Lower lobe of right lung (tissue), 2 donors: ENCODE measurements at places on chromosomes 2 and 18.
A peak's percentile ranks its signal among the peaks of the same experiment; 100 is the strongest.

DNA sequence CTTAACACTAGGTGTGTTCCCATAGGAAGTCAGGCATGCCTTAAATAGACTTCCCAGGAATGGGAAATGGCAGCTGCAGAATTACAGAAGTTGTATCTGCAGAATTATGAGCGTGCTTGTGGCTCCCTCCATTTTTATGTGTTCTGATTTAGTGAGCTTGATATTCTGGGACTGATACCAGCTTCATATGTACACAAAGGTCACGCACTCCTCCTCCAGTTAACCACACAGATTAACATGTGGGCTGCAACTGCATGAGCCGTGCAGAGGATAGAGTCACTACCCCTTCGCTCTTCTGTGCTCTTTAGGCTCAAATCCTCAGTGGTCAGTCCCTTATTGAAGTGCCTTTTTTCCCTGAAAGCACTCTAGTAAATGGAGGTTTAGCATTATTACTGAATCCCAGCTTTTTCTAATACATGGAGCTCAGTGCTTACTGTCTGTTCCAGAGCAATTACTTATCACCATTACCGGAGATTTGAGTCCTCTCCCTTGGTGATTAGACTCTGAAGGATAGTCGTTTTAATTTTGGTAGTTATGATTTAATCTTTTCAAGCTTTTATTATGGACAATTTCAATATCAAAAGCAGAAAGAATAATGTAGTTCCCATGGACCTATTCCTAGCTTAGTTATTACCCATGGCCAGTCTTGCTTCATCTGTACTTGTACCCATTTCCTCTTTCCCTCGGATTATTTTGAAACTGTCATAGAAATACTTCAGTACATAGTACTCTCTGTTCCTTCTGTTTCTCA, 238.3 kb downstream of the PRKCE start:
- no peaks in the 10 kb centered on the region for H3K27me3 ChIP-seq
- H3K4me1 ChIP-seq: peaks cover 95% of the 10 kb centered on the region
- no peak for DNase-seq
- no peak overlapping the region for H3K4me3 ChIP-seq

DNA sequence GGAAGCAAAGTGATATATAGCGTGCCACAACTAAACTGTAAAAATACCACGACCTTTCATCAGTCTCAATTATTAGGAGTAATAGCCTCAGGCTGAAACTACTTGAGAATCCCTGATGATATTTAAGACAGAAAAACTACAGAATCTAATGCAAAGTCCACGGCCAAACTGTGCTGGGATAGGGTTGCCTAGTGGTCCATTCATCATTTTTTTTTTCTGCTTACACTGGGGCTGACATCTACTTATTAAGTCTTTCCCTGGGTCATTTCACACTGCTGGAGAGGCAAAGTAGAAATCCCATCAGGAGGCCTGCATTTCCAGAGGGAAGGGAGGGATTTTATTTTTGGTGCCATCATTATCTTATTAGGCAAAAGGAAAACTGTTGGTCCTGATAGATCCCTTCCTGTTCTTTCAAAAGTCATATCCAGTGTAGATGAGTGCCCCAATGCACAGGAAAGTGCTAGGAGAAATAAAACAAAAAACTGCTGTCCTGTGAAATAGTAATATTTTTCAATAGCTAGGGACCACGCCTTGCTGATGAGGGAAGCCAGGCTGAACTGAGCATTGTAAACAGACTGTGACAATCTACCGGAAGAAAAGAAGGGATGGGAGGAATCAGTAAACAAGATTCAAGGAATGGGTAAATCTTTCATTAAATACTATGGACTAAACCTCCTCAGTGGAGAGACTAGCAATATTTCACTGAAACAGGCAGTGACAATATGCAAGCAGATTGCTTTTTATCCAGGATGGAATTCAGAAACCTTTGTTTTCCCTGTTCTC, 644.3 kb downstream of the IRS1 start:
- H3K4me3 ChIP-seq: no peak overlapping the region
- no peaks in the 10 kb centered on the region for H3K27me3 ChIP-seq
- no peaks in the 10 kb centered on the region for H3K4me1 ChIP-seq
- no peak for DNase-seq
- H3K27ac ChIP-seq: no peak overlapping the region
- no peaks in the 10 kb centered on the region for H3K36me3 ChIP-seq

GRCh38 chr2:109537565-109538222, 76.1 kb downstream of the SEPTIN10 start:
- no peak overlapping the region for H3K4me3 ChIP-seq
- H3K27ac ChIP-seq: no peak overlapping the region
- no peaks in the 10 kb centered on the region for H3K36me3 ChIP-seq
- DNase-seq: no peak
- H3K4me1 ChIP-seq: no peaks in the 10 kb centered on the region

DNA sequence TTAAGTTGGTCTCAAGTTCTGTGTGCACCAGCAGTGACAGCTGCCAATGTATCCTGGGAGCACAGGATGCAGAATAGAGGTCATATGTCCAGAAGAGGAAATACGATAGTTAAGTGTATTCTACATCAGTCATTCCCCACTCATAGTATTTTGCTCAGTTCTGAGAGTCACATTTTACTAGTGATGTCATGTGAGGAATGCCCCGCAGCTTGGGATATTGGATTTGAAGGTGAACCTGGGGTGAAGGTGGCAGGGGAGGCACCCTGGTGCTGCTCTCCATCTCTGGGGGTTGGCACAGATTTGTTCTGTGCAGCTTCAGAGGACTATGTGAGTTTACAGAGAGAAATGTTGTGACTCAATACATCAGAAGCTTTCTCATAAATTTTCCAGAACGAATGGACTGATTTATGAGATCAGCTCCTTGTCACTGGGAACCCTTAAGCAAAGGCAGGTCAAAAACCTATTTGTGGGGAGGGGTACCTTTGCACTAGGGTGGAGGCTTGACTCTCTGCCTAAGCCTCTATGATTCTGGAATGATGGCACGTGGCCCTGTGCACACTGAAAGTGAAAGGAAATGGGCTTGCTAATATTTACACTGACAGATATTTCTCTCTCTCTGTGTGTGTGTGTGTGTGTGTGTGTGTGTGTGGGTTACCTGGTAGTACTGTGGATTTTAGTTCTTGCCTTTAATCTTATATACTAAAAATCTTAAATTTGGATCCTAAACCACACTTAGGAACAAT, 95.9 kb downstream of the NEB start:
- no peaks in the 10 kb centered on the region for H3K27me3 ChIP-seq
- DNase-seq: no peak
- H3K27ac ChIP-seq: peak overlapping the region; percentile 55
- H3K4me1 ChIP-seq: peaks cover 24% of the 10 kb centered on the region
- no peak overlapping the region for H3K4me3 ChIP-seq

DNA sequence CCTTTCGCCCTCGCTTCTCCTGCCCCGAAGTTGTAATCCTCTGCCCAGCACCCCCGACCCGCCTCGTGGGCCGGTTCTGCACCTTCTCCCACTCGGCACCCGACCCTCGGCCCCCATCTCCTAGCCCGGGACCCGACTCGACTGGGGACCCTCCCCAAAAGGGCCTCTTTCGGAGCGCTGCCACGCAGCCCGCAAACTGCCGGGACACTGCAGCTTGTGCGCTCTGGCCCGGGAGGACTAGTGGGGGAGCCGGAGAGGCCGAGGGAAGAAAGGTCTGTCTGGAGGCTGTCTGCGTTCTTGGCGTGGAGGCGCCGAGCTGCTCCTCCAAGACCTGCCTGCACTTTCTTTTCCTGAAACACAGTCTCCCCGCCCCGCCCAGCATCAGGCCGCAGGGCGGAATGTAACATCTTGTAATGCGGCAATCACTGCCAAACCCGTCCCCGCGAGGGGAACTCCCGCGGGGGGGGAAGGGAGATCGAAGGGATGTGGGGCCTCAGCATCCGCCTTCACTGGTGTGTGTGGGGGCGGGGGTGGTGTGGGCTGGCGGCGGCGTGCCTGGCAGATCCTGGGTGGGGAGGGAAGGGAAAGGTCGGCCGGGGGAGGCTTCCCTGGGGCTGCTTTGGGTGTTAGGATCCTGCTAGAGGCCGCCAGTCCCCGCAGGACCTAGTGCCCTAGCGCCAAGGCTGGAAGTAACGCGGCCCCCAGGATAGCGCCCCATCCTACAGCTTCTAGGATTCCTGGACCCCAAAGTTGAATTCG, 7.4 kb downstream of the DLX2 start:
- DNase-seq: peak; percentile 66
- H3K27ac ChIP-seq: no peak overlapping the region
- peaks cover 100% of the 10 kb centered on the region for H3K27me3 ChIP-seq
- no peaks in the 10 kb centered on the region for H3K36me3 ChIP-seq
- H3K4me3 ChIP-seq: peak overlapping the region; percentile 44

- H3K27ac ChIP-seq: peak overlapping the region; percentile 56
- no peak for DNase-seq
- H3K4me3 ChIP-seq: no peak overlapping the region
- no peaks in the 10 kb centered on the region for H3K36me3 ChIP-seq
- H3K27me3 ChIP-seq: no peaks in the 10 kb centered on the region
Measured at GRCh38 chr18:10424585-10425307, 29.7 kb upstream of the APCDD1 start.

- no peak overlapping the region for H3K27ac ChIP-seq
- no peak for DNase-seq
- no peaks in the 10 kb centered on the region for H3K36me3 ChIP-seq
- no peaks in the 10 kb centered on the region for H3K27me3 ChIP-seq
- peaks cover 6% of the 10 kb centered on the region for H3K4me1 ChIP-seq
Measured at GRCh38 chr2:95303191-95303919, 6.2 kb downstream of the KCNIP3 start.

- peaks cover 9% of the 10 kb centered on the region for H3K4me1 ChIP-seq
- H3K27me3 ChIP-seq: peaks cover 24% of the 10 kb centered on the region
- DNase-seq: no peak
- no peak overlapping the region for H3K27ac ChIP-seq
- H3K4me3 ChIP-seq: no peak overlapping the region
Measured at GRCh38 chr18:50312296-50313030, 25.0 kb upstream of the CXXC1 start.

DNA sequence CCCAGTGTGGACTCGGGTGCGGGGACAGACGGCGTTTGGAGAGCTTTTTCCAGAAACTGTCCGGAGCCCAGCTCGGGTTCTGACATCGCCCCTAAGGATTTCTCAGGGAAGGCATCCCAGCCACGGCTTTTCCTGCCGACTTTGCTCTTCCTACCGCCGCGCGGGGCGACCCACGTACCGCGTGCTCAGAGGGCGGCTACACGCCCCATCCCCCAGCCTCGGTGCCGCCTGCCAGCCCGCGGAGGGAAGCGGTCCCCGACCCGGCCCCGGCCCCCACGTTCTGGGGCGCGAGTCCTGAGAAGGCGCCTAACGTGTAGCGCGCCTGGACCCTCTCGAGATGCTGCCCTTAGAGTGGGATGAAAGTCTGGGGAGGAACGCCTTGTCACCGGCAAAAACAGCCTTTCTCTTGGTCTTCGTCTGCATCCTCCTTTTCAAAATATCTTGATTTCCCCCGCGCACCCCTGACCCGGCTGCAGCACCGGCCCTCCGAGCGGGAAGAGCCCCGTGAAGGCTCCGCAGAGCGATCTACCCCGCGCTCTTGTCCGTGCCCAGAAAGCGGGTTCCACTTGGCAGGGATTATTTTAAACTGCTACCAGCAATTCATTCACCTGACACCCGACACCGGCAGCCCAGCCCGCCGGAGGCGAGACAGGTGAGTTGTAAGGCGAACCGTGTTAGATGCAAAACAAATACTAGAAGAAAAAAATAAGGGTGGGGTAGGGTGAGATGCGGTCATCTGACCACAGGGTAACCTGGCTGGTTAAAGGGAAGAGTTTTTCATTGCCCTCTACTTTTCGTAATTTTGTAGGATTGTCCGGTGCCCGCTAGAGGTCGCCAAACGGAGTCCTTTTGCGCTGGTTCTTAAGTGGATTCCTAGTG, 812 bp upstream of the KCNG3 start:
- peak overlapping the region; percentile 57 for H3K27ac ChIP-seq
- DNase-seq: peak; percentile 76

GRCh38 chr2:111091811-111092211, 28.9 kb upstream of the BCL2L11 start:
- no peaks in the 10 kb centered on the region for H3K4me1 ChIP-seq
- DNase-seq: no peak
- H3K4me3 ChIP-seq: no peak overlapping the region
- H3K27me3 ChIP-seq: no peaks in the 10 kb centered on the region
- H3K36me3 ChIP-seq: no peaks in the 10 kb centered on the region

GRCh38 chr2:32200814-32201213, 35.1 kb downstream of the SLC30A6 start:
- H3K27me3 ChIP-seq: no peaks in the 10 kb centered on the region
- no peak overlapping the region for H3K27ac ChIP-seq
- H3K4me3 ChIP-seq: no peak overlapping the region

GRCh38 chr2:225293638-225294037, 105.9 kb upstream of the NYAP2 start:
- no peaks in the 10 kb centered on the region for H3K36me3 ChIP-seq
- no peaks in the 10 kb centered on the region for H3K27me3 ChIP-seq
- no peak overlapping the region for H3K27ac ChIP-seq
- DNase-seq: no peak
- H3K4me3 ChIP-seq: no peak overlapping the region

DNA sequence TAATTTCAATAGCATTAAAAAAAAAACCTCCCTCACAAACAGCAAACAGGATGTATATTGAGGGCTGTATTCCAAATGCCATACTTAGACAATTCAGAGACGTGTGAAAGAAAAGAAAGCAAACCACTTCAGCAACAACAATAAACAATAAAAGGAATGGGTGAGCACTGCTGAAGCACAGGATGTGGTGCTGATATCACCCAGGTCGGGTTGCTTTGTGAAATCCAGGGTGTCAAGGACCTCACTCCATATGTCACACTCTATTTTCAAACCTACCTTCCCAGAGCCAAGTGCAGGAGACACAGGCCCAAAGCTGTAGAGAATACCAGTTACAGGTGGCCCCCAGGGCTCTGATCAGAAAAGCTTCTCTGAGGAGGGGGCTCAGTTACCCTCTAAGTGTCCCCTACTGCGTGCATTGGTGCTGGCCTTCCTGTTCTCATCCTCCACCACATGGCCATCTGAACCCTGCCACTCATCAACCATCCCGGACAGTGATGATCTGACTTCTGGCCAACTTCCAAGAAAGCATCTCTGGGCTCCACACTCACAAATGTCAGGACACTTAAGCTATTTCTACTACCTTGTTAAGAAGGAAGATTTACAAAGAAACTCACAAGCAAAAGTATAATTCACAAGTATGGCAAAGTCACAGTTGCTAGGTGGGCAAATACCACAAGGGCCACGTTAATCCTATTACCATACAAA, 363.0 kb downstream of the SS18 start:
- no peak for DNase-seq
- H3K4me3 ChIP-seq: no peak overlapping the region
- H3K36me3 ChIP-seq: no peaks in the 10 kb centered on the region
- peaks cover 5% of the 10 kb centered on the region for H3K27me3 ChIP-seq
- no peak overlapping the region for H3K27ac ChIP-seq

DNA sequence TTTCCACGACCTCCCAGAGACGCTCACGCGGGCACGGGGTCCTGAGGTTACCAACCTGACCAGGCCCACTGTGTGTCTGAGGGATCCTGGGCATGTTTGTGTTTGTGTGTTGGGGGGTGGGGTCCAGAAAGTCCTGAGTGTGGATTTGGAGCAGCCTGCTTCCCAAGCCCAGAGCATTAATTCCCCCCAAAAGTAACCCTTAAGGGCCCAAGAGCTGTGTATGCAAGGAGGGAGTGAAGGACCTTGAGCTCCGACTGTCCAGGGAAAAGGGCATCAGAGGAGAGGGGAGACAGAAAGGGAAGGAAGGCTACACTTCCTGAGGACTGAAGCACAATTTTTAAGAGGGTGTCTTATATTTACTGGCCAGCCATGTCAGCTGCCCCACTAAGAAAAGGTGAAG, 5.2 kb upstream of the SIX3 start:
- no peak overlapping the region for H3K4me3 ChIP-seq
- H3K27ac ChIP-seq: no peak overlapping the region
- no peak for DNase-seq
- H3K4me1 ChIP-seq: peaks cover 29% of the 10 kb centered on the region
- peaks cover 99% of the 10 kb centered on the region for H3K27me3 ChIP-seq

- no peak for DNase-seq
- no peak overlapping the region for H3K27ac ChIP-seq
- peaks cover 20% of the 10 kb centered on the region for H3K36me3 ChIP-seq
- peaks cover 28% of the 10 kb centered on the region for H3K4me1 ChIP-seq
Measured at GRCh38 chr2:229851870-229852269, 69.9 kb downstream of the TRIP12 start.
